ENCODE measurements at places on chromosomes 12 and 14. TPM values are rescaled to one million over a fixed set of nuclear protein-coding genes. Genes with fewer than 3 reads are reported as not detected.
A peak's percentile ranks its signal among the peaks of the same experiment; 100 is the strongest.

The HELB gene
- 11.9 TPM for total RNA-seq

DNA sequence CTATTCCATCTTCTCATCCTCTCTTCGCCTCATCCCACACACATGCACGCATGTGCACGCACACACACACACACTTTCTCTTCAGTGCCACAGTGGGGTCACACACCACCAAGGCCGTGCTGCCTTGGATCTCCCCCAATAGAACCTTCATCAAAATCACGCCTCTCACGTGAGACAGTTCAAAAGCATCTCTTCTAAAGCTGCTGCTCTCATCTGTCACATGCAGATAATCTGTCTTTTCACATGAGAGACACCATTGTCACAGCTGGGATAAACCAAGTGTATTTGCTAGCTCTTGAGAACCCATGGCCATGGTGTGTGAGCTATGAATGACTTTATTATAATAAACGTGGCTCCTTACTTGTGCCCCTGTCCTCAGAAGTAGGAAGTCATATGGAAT is 218.7 kb downstream of the EGLN3 start:
- no peak for DNase-seq

DNA sequence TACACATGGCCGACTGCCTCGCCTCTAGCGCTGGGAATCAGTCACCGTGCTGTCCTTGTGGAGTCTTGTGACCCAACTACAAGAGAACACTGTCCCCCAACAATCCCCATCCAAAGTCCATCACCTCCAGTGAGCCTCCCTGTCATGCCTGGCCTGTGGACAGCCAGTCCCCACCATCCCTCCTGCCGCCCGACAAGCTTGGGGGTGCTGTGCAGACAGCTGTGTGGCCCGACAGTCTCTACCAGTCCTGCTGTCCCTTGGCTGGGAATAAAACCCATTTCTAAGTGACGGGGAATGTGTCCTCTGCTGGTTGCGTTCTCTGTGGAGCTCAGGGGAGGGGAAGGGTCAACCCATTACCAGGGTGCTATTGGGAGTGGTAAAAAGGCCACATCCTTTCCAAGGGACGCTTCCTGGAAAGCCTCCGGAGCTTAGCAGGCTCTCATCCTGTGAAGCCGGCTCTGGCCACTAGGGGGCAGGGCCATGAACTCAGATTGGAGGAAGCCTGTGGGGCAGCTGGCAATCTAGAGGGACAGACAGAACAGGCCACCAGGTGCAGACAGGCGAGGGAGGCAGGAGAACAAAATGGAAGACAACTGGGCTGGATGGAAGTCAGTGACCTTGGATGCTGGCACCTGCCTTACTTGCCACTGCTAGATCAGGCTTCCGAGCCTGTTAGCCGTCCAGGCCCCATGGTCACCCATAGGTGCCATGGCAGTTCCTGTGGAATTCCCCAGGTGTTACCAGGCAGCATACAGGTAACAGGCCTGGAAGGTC is 12.0 kb upstream of the BLTP3B start:
- DNase-seq = peak; percentile 96

DNA sequence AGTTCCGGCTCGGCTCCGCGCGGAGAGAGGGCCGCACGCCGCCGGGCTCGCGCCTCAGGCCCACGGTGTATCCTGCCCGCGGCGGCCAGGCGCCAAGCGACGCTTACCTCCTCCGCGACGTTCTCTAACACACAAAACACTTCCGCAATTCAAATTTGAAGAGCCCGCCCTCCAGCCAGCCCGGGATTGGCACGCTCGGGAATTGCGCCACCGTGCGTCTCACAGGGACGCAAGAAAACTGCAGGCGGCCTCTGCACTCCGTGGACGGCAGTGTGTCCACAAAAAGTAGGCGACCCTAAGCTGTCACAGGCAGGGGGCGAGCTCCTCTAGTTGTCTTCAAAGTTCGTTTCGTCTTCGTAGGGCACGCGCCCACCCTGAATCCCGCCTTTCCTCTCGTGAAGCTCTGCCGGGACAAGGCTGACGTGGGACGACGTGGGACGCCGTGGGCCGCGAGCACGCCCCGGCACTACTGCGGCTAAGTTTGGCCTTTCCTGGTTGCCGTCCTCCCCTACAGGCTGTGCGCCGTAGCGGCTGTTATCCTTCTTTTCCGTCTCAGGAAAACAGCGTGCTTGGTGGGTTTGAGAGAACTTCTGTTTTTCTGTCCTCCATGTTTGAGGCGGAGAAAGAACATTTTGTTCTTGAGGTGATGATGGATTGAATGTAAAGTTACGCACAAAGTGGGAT is at the start of gene MIS18BP1:
Gene MIS18BP1 (minus strand): TSS at position 133 of the 684 bp plus-strand sequence. CDS start 5,916 bp downstream, outside the sequence.
- peak; percentile 98 for DNase-seq

GRCh38 chr12:127273626-127274025 is 993.3 kb upstream of the TMEM132C start:
- DNase-seq = no peak

DNA sequence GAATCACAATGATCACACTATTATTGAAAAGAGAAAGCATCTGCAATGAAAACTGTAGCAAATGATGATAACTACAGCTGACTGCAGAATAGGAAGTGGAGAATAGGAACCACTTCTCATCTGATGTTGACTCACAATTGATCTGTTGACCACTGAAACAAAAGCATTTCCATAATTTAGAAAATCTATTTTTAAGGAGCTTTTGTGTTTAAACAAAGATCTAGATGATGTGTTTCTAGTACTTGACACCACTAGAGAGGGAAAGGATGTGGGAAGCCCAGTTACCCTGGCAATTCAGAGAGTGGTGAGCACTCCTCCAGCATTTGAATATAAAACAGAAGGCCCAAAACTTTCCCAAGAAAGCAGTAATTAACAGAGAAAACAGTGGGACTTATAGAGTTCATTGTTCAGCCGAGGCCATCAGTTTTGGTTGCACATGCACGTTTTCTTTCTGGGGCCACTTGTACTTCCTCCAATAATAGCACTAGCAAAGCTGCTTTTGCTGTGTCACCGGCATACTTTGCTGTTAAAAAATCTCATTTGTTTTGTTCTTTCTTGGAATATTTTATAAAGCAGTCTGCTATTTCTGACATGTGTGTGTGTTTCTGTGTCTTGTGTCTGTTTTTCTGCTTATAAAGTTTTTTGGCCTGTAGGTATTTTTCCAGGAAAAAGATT is 76.1 kb upstream of the HECTD1 start:
- no peak for DNase-seq

- no peak for DNase-seq
Observed at GRCh38 chr14:96208739-96209138, 4.1 kb downstream of the BDKRB2 start.

- no peak for DNase-seq
Observed at GRCh38 chr12:122894193-122895121, 1.5 kb downstream of the VPS37B start.

- DNase-seq = peak; percentile 36
Observed at GRCh38 chr14:50335989-50336824, 24.1 kb downstream of the DMAC2L start.

DNA sequence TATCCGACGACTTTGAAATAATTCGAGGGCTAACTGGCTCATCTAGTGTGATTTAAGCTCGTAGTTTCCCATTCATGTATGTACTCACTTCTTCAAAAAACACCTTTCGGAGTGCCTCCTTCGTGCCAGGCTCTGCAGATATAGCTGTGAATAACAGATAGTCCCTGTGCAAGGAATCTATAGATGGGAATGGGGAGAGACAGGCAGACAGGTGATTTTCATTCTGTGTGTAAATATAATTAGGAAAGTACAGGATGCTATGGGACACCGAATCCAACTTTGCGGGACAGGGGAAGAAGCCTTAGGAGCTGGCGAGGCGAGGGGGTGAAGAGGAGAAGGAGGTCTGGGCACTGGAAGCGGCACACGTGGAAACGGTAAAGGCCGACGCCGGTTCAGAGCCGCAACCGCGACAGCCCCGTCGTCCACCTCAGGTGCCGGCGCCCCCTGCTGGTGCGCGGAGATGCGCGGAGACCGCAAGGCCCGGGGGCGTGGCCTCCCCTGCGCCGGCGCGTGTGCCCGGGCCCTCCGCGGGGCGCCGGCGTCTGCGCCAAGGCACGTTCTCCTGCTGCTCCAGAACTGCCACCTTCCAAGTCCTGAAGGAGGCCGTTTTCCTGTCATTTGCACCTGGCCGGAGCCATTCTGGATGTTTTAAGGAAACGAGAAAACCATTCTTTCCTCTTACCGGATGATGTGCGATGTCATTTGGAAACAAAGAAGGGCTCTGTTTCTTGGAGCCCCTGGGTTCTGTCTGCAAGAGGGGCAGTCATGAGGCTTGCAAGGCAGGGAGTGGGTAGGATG is 18.0 kb upstream of the CACNA1C start:
- peak; percentile 95 for DNase-seq

- DNase-seq = no peak
Observed at GRCh38 chr12:71061451-71061850, 96.3 kb downstream of the TSPAN8 start.

GRCh38 chr12:121578230-121579189 is 2.3 kb downstream of the KDM2B start:
- peak; percentile 69 for DNase-seq

- DNase-seq = no peak
Observed at GRCh38 chr12:113292091-113292490, 42.8 kb downstream of the SLC8B1 start.
